HTR-8/SVneo (cell line): ENCODE measurements at places on chromosomes 3 and 15.

DNA sequence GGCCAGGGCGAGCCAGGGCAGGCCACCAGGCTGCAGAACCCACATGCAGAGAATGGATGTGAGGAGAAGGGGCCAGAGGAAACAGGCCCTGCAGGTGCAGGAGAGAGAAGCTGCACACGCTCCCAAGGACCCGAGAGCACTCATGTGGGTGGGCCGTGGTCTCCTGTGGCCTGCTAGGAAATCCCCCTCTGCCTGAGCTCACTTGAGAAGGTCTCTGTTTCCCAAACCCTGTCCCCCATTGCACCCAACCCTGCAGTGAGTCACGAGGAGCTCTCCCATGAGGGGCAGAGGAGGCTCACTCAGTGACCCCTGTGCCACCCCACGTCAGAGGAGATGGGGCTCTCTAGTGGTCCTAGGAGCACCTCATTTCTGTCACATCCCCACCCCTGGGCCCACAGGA, 111.1 kb downstream of the KLF13 start:
- DNase-seq: no peak

GRCh38 chr3:169758359-169758994, 6.4 kb downstream of the TERC start:
- DNase-seq: no peak

DNA sequence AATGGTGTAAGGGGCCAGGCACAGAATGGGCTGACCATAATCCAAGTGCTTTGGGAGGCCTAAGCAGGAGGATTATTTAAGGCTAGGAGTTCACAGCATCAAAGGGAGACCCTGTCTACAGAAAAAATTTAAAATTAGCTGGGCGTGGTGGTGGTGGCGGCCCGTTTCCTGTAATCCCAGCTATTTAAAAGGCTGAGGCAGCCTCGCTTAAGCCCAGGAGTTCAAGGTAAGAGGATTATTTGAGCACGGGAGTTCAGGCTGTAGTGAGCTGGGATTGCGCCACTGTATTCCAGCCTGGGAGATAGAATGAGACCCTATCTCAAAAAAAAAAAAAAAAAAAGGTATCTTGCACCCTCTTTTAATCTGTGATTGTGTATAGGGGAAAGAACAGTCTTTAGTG, 1.9 kb downstream of the TMA7 start:
- no peak for DNase-seq

GRCh38 chr15:89205991-89206585, 15.3 kb downstream of the RLBP1 start:
- DNase-seq: no peak

- DNase-seq: no peak
These were observed 25.1 kb upstream of the CDCP1 start for GRCh38 chr3:45171283-45171682.

- DNase-seq: no peak
These were observed 14.7 kb downstream of the SLC6A1 start for GRCh38 chr3:11006986-11007933.

DNA sequence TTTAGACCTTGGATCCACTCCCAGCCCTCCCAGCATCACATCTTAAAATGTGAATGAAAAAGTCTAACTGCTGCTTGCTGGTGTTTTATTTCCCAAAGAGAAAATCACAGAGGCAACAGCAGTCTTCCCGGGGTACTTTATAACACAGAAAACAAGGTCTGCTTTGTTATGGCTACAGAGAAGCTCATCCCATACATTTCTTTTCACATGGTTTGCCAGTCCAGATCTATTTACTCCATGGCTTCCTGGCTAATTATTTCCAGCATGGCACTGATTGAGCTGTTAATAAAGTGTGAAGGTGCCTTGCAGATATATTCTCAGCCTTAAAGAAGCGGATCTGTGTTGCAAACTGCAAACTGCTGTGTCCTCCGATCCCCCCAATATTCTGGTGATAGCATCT, 466.1 kb upstream of the CFAP20DC start:
- DNase-seq: no peak

GRCh38 chr3:50648944-50649343, 25.8 kb upstream of the DOCK3 start:
- DNase-seq: no peak

DNA sequence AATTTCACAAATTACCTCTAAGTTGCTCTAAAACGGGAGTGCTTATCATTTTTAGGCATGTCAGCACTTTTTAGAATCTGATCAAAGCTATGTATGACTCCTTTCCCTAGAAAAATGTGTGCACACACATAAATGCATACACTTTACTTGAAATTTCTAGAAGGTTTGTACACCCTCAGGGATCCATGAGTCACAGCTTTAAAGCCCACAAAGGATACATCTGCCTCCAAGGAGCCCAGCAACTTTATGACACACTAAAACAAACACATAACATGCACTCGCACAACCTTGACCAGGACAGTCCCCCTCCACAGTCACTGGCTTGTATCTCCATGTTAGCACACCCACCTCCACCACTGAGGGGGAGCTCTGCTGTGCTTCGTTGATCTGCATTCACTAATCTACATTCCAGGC, 722.0 kb upstream of the CFAP20DC start:
- DNase-seq: peak; percentile 13

DNA sequence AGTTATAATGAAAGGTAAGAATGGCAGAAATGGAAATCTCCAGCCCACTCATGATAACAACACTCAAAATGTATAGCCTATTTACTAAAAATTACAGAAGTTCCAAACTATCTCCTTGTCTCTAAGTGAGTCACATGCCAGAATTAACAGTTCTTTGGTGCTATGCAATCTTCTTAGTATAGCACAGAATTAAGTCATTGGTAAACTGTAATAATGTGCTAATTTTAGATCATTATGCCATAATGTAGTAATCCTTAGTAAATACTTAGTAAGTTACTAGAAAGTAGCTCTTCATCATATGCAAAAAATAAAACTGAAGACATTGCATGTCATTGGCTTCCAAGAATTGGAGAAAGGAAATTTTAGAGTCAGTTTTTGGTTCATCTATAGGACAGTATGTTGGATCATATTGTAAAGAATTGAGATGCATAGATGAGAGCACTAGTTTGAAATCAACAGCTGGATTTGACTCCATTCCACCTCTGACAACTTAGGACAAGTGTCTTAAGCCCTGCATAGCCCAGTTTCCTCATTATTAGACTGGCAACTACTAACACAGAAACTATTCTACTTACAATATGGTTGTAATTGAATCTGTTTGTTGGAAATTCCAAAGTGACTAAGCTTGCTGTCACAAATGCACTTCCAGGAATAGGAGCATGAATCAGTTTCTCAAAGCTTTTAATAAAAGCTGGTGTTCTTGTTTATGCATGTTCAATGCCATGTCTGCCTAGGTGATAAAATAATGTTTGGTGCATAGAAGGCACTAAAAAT, 40.1 kb upstream of the CD47 start:
- DNase-seq: peak; percentile 33

DNA sequence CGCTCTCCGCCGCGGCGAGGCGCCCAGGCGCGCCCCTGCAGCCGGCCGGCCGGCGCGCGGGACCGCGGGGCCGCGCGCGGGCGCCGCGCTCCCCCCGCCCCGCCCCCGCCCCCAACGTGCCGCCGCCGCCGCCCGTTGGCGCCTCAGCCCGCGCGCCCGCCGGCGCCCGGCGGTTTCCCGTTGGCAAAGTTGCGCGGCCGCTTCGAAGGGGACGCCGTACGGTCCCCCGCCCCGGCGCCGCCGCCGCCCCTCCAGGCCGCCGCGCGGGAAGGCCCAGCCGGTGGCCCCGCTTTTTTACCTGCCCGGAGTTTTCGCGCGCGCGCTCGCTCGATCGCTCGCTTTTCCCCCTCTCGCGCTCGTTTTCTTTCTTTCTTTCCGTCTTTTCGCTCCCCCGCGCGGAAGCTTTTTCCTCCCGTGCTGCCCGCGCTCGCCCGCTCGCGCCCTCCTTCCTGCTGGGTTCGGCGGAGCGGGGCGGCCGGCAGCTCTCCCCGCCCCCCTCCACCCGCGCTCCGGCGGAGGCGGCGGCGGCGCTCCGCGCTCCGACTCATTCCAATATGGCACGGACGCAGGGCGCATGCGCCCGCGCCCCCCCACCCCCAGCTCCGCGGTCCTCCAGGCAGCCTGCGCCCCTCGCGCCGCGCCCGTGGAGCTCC, at the start of gene SFMBT1:
SFMBT1 (minus strand) TSS at position 556 of the 653 bp plus-strand sequence. CDS start 76,945 bp downstream, outside the sequence.
- peak; percentile 83 for DNase-seq

DNA sequence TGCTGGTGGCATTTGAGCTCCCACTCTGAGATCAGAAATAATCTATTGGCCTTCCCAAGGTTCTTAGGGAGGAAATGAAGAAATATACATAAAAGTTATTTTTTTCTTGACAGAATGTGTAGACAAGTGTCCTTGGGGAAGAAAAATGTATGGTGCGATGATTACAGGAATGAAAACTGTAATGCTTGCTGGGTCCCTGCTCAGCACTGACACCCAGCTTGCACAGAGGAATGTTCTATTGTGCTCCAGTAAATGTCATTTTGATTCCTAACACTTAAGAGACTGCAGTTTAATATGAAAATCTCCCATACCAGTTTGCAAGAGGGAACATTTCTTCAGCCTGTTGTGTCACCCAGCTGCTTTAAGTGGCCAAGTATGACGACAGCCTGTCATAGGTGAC, 271.3 kb upstream of the TPM1 start:
- no peak for DNase-seq

DNA sequence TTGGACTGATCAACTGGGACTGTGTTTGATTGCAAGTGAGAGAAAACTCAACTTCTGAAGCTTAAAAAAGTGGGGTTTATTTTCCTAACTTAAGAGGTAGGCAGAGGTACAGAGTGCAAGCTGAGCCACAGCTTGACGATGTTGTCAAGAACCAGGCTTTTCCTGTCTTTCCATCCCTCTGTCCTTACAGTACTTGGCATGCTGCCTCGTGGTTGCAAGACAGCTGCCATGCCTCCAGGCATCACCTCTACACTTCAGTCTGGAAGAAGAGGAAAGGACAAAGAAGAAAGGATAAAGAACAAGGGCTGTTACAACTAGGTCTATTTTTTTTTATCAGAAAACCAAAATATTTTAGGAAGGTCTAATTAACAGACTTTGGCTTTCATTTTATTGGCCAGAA, 51.8 kb upstream of the GALNT15 start:
- no peak for DNase-seq

GRCh38 chr15:73797366-73798158, 44.4 kb upstream of the INSYN1 start:
- DNase-seq: no peak

GRCh38 chr3:185823078-185824044, 1.5 kb downstream of the IGF2BP2 start:
- no peak for DNase-seq

- DNase-seq: no peak
These were observed 805.4 kb upstream of the ALCAM start for GRCh38 chr3:104561324-104561723.

GRCh38 chr3:188400494-188401243, 246.7 kb downstream of the LPP start:
- DNase-seq: no peak

- no peak for DNase-seq
These were observed 101.5 kb downstream of the ATG7 start for GRCh38 chr3:11373654-11374053.

GRCh38 chr3:164064298-164064697, 1014.0 kb downstream of the SI start:
- DNase-seq: no peak

- DNase-seq: no peak
These were observed 46.9 kb downstream of the SRGAP3 start for GRCh38 chr3:9202546-9202945.

GRCh38 chr3:46214751-46215352, 6.7 kb upstream of the CCR1 start:
- peak; percentile 12 for DNase-seq

- DNase-seq: no peak
These were observed 87.4 kb upstream of the ARHGEF3 start for GRCh38 chr3:56889131-56889530.

DNA sequence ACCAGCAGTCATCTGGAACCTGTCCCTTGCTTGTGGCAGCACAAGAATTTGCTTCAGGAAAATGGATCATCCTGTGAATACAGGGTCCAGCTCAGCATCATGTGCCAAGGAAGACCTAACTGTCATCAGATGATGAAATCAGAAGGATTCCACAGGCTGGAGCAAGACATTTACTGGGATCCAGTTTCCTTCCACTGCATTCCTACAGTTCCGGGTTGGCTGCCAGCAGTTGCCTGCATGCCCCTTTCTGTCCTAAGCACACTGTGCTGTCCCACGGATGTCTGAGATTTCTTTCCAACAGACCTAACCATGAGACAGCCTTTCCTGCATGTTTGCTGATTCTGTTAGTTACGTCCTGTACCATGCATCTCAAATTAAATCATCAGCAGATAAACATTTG, 140.7 kb downstream of the IMPG2 start:
- peak; percentile 38 for DNase-seq

DNA sequence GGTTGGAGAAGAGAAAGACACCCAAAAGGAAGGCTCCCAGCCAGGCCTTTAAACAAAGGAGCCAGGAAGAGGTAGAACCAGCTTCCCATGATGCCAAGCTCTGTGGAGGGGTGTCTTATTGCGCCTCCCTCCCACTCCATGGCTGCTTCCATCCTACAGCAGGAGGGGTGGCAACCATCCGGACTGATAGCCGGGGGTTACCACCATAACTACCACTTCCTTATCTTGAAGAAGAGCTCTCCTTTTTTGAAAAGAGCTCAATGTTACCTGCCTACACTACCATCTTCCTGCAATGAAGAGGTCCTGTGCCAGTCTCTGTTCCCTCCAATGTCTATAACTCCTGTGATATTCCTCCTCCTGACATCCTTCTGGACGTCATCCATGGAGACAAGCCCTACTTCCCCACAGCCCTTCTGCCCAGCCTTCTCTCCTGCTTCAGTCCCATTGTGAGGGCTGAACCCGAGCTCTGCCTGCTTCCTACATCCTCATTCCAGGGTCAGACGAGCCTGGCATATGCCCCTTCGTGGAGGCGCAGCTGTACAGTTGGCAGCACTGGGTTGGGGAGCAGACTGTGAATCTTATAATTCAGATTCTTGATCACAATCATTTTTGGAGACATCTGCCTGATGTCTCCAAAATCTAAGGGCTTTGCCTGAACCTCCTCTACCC, 8.5 kb downstream of the CCDC9B start:
- DNase-seq: no peak

GRCh38 chr3:172464306-172464705, 16.1 kb upstream of the GHSR start:
- no peak for DNase-seq

DNA sequence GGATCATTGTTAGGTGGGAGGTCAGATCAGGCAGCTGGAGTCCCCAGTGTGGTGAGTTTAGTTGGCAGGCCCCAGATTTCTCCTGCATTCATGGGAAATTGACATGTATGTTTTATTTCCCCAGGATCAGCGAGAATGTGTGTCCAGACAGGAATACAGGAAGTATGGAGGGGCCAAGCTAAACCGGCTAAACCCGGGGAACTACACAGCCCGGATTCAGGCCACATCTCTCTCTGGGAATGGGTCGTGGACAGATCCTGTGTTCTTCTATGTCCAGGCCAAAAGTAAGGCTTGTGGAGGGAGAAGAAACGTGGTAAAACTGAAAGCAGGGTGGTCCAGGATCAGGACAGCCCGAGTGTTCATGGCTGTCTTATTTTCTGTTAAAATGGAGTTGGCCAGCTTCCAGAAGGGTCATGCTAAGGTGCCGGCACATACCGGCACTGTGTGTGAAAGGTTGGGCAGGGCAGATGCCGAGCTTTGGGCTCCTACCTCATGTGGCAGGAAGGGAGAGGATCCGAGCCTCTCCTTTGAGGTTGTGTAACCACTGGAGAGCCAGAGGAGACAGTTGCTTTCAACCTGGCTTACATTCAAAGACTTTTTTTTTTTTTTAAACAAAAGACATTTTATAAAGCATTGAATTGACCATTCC, 83.1 kb downstream of the PGPEP1L start:
- no peak for DNase-seq
